Activated T-helper 1 cell treated with anti-CD3 and anti-CD28 coated beads, Interleukin-12 subunit alpha, Interleukin-12 subunit beta, Interleukin-2, Interleukin-4 antibody, amounts not matched to agents 30 ng/mL and 10 ng/mL and 1 ng/mL, durations not matched to agents 14 hours and 24 hours and 36 hours (primary cell): ENCODE measurements at places on chromosomes 1 and 21.

DNA sequence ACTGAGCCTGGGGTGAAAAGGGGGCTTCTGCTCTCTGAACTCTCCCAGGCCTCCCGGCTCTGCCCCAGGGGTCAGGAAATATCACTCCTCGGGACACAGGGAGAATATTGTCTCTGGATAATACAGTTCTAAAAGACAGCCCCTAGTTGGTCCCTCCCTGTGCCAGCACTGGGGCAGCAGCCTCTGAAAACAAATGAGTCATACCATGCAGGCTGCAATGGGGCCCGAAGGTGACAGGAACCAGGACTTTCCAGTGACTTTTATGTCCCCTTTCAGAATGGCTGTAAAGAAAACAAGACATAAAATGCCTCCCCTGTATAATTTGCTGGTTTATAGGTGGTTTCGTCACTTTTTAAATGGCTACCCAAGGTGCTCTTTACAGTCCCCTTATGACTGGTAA lies 360.0 kb downstream of the NPHP4 start:
- H3K36me3 ChIP-seq: no peaks in the 10 kb centered on the region
- peaks cover 7% of the 10 kb centered on the region for H3K27me3 ChIP-seq
- H3K4me1 ChIP-seq: no peaks in the 10 kb centered on the region
- DNase-seq: no peak
- no peak overlapping the region for H3K4me3 ChIP-seq
- H3K27ac ChIP-seq: no peak overlapping the region

GRCh38 chr1:95622609-95623008 lies 388.6 kb downstream of the RWDD3 start:
- no peak overlapping the region for H3K4me3 ChIP-seq
- H3K27ac ChIP-seq: no peak overlapping the region
- H3K4me1 ChIP-seq: no peaks in the 10 kb centered on the region
- H3K27me3 ChIP-seq: no peaks in the 10 kb centered on the region

DNA sequence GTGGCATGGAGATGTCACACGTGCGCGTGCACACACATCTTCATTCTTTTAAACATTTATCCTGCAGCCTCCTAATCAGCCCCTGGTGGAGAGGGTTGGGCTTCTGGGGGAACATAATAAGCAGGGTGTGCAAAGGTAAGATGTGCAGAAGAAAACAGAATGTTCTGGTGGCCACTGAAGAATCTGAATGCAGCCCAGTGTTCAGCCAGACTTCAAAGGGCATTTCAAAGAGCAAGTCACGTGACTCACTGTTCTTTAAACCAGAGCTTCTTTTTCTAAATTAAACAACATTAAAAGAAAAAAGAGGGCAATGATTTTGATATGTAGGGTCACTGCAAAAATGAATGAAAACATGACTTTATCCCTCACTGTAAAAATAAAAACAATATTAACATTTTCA lies 89.8 kb downstream of the ABCA4 start:
- no peak overlapping the region for H3K27ac ChIP-seq
- H3K27me3 ChIP-seq: peaks cover 9% of the 10 kb centered on the region

GRCh38 chr1:89887270-89887669 lies 66.4 kb downstream of the LRRC8D start:
- peaks cover 17% of the 10 kb centered on the region for H3K4me1 ChIP-seq
- H3K27me3 ChIP-seq: no peaks in the 10 kb centered on the region
- H3K36me3 ChIP-seq: peaks cover 25% of the 10 kb centered on the region
- H3K27ac ChIP-seq: no peak overlapping the region
- no peak for DNase-seq
- no peak overlapping the region for H3K4me3 ChIP-seq

DNA sequence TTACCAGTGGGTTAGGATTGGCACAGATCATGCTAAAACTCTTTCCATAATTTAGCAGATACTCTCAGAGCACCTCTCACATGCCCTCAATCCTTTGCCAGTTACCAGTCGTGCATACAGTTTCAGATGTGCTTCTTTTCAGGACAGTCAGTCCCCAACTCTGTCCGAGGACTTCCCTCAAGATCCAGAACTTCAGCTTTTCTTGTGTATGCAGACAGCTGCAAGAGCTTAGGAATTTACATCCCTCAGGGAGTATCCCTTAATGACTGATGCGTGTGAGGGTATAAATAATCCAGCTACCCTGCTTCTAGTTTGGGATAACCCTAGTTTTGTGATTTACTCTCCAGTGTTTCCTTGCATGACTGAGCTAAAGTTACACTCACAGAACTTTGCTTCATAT lies 393.0 kb upstream of the PLXNA2 start:
- no peaks in the 10 kb centered on the region for H3K27me3 ChIP-seq
- DNase-seq: no peak
- H3K27ac ChIP-seq: no peak overlapping the region
- no peaks in the 10 kb centered on the region for H3K4me1 ChIP-seq

- no peaks in the 10 kb centered on the region for H3K4me1 ChIP-seq
- DNase-seq: no peak
- H3K27ac ChIP-seq: no peak overlapping the region
- no peak overlapping the region for H3K4me3 ChIP-seq
- H3K27me3 ChIP-seq: no peaks in the 10 kb centered on the region
These were observed 89.8 kb upstream of the TMPRSS15 start for GRCh38 chr21:18493422-18493821.
